ENCODE measurements at places on chromosomes 13 and 19.

GRCh38 chr19:9939301-9939913 lies 3.1 kb upstream of the OLFM2 start:
- peak; percentile 34 for DNase-seq

DNA sequence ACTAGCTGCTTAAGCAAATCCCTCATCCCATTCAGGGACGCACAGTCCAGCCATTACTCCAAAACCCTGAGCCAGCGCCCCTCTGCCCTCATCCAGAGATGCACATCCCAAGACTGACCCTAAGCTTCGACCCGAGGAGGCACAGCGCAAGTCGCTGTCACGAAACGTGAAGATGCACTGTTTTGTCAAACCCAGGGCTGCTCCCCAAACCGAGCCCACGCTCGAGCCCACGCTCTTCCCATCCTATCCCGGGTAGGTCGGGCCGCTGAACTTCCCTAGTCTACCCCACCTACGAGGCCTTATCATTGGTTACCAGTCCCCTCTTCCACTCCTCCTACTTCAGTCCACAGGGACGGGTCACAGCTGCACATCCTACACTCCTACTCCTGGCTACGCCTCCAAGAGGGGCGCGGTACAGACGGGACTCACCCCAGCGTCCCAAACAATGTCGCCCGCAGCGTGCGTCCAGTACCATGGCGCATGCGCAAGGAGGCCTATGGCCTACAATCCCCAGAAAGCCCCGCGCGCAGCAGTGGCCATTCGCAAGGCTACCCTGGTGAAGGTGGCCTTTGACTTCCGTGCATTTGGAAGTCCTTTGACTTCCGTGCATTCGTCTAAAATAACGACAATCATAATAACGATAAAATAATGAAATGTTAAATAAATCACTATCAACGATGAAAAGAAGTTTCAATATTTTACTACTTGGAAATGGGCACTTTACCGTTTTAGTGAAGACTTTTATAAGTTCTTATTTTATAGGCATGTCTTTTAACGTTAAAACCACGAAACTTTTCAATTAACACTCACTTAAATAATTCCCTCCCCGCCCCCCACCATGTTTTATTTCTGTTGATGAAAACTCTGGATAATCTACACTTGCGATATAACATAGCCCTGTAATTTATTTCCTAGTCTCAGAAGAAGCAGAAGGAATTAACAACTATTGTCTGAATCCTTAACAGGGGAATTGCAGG lies at the start of gene ZNF285:
ZNF285 (minus strand) TSS at position 470 of the 977 bp plus-strand sequence. CDS start 4,395 bp downstream, outside the sequence.
- no peak for DNase-seq

- no peak for DNase-seq
Observed at GRCh38 chr19:29819300-29819699, 7.5 kb downstream of the CCNE1 start.

GRCh38 chr19:50693064-50693975 lies 26.3 kb downstream of the SHANK1 start:
- DNase-seq = peak; percentile 59

- no peak for DNase-seq
Observed at GRCh38 chr19:34317311-34317927, 47.6 kb upstream of the GPI start.

DNA sequence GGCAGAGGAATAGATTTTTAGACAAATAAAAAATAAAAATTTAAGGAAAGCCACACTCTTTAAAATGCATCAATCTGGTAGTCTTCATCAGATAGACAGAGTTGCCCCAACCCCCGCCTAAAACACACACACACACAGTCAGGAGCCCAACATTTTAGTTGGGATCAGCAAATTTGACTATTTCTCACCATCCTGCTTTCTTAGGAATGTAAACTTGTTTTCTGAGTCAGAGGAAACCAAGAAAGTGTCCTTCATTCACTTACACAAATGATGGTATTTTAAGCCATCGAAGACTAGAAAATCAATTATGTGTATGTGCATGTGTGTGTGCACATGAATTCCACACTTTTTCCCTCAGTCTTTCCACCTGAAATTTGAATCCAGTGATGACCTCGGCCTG lies 1657.5 kb downstream of the SLITRK1 start:
- DNase-seq = no peak

- DNase-seq = peak; percentile 71
Observed at GRCh38 chr13:61286148-61286745, 129.4 kb downstream of the PCDH20 start.

GRCh38 chr13:87453244-87453643 lies 217.9 kb upstream of the SLITRK5 start:
- no peak for DNase-seq

DNA sequence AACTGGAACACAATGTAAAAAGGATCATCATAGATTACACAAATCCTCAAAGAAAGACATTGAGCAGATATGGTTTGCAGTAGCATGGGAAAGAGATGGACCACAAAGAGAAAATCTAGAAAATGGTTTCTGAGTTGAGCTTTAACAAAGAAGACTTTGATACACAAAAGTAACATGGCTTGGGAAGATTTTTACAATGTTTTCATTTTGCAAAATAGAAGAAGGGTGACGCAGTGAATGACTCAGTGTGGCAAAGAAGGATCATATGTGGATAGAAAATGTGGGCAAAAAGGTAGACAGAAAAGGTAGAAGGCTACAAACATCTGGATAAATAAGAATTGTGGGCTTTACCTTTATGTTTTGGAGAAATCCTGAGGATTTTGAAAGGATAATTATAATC lies 1220.5 kb downstream of the PCDH17 start:
- DNase-seq = peak; percentile 12

- no peak for DNase-seq
Observed at GRCh38 chr13:59715611-59716010, 448.1 kb downstream of the DIAPH3 start.

DNA sequence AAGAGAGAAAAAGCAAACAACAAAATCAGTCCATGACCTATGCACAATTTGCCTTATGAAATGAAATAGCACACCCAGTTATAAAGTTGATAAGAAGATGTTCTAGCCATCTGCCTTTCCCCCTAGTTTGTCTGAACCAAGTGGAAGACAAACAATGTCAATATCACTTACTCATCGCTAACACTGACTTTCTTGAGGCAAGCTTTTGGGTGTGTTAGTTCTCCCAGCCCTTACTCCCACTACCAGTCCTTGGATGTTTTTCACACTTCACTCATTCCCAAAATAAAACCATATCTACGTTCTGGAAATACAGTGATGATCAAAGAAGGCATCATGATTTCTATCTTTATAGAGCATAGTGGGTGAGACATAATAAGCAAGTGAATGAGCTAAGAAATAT lies 393.8 kb downstream of the PCDH20 start:
- DNase-seq = no peak
